ENCODE measurements at places on chromosomes 4 and X. TPM values are rescaled to one million over a fixed set of nuclear protein-coding genes. Genes with fewer than 3 reads are reported as not detected.
A peak's percentile ranks its signal among the peaks of the same experiment; 100 is the strongest.

- peak; percentile 48 for DNase-seq
Observed at GRCh38 chr4:4981827-4982226, 37.4 kb downstream of the CYTL1 start.

GRCh38 chr4:53497487-53498244 lies 93.6 kb downstream of the LNX1 start:
- DNase-seq: no peak

The NUDT10 gene
- total RNA-seq: 2.7 TPM

DNA sequence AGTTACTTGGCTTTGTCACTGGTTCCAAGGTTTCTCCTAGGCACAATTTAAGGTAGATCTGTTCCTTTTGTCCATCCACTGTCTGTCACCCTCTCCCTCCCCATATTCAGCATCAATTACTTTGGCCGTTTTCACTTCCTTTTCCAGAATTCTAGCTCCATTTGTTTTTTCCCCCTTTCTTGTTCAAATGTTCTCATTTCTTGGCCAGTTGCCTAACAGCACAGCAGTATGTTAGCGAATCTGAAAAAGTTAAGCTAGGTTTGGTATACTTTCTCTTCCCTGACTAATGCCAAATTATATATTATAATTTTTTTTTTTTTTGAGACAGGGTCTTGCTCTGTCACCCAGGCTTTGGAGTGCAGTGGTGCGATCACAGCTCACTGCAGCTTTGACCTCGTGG lies 409.1 kb upstream of the TEX13C start:
- no peak for DNase-seq

GRCh38 chr4:119550857-119551532 lies 77.6 kb downstream of the PDE5A start:
- peak; percentile 49 for DNase-seq

The CT55 gene
- total RNA-seq: not detected

DNA sequence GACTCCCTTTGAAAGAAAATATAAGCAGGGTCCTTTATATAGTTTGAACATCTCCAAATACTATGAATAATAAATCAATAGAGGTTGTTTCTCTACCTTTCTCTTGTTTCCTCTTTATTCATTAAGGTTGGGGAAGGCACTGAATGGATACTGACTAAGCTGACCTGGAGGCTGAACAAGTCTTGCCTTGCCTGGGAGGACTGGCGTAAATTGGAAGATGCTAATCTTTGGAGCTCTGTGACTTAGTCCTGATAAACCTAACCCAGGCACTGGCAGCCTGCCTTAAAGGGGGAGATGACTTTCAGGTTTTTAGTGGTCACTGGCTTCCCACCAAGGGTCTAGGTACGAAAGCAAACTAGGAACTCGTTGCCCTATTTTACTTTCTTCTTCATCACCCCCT lies 10.5 kb downstream of the CCDC160 start:
- DNase-seq: no peak

All from osteoblast (primary cell).